Activated T-helper 1 cell treated with anti-CD3 and anti-CD28 coated beads, Interleukin-12 subunit alpha, Interleukin-12 subunit beta, Interleukin-2, Interleukin-4 antibody, amounts not matched to agents 30 ng/mL and 10 ng/mL and 1 ng/mL, durations not matched to agents 14 hours and 24 hours and 36 hours (primary cell): ENCODE measurements at places on chromosomes 4 and X. TPM values are rescaled to one million over a fixed set of nuclear protein-coding genes. Genes with fewer than 3 reads are reported as not detected.

TMSB4X gene
- 6,544 and 6,612 TPM in 2 replicates for total RNA-seq

ADH1B gene
- not detected in 2 replicates for total RNA-seq

GLOD5 gene
- total RNA-seq, result not detected in 2 replicates

DDIT4L gene
- total RNA-seq, result 0.34 and 0.76 TPM in 2 replicates

SH2D1A gene
- 50.4 and 56.3 TPM in 2 replicates for total RNA-seq

NPY2R gene
- not detected in 2 replicates for total RNA-seq

DNA sequence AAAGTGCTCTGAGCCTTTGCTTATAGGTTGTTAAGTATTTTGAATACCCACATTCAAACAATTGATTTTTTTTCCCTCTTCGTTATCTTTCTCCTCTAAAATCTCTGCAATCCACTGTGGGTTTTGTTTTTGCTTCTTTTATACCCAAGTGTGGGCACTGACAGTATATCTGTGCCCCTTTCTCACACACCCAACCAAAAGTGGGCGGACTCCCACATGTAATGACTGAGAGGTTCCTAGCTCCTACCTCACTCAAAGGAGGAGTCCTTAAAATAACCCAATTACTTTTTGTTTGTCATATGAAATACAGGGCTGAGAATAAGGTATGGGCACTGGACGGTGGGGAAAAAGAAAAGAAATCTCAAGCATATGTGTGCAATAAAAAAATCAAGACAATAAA lies 51.7 kb downstream of the PPARGC1A start:
- no peak for DNase-seq

DNA sequence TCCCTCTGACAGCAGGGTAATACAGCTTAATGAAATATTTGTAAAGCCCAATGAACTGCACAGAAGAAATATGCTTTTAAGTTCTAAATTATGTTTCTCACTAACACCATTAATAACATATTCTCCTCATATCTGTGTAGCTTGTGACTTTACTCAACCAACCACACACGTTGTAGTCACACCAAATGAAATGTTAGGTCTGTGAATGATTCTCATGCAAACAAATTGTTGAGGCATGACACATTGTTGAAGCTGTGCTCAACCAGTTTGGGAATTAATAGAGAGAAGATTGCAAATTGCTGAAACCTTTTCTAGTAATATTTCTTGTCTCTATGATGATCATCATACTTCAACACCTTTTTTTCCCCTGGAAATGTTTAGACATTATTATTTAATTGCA lies 645.9 kb downstream of the PCDH7 start:
- DNase-seq, result no peak

- no peak for DNase-seq
Measured at GRCh38 chrX:10206317-10206716, 49.5 kb downstream of the CLCN4 start.

GRCh38 chr4:184455299-184455698 lies 19.1 kb downstream of the IRF2 start:
- DNase-seq, result no peak

DNA sequence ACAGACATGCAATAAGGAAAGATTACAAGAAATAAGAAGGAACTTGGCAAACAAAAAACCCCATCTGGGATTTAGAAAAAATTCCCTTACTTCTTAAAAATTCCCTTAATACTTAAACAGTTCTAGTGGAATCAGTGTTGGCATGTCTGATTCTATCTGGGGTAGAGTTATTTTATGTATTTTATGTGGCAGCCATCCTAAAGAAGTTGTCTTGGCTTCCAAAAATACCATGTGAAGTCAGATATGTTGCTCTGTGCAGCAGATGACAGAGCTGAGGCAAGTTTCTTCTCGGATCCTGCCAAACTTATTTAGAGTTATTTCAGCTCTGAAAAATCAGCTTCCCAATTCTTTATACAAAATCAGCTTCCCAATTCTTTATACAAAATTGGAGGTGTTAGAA lies 14.7 kb downstream of the YY2 start:
- no peak for DNase-seq

DNA sequence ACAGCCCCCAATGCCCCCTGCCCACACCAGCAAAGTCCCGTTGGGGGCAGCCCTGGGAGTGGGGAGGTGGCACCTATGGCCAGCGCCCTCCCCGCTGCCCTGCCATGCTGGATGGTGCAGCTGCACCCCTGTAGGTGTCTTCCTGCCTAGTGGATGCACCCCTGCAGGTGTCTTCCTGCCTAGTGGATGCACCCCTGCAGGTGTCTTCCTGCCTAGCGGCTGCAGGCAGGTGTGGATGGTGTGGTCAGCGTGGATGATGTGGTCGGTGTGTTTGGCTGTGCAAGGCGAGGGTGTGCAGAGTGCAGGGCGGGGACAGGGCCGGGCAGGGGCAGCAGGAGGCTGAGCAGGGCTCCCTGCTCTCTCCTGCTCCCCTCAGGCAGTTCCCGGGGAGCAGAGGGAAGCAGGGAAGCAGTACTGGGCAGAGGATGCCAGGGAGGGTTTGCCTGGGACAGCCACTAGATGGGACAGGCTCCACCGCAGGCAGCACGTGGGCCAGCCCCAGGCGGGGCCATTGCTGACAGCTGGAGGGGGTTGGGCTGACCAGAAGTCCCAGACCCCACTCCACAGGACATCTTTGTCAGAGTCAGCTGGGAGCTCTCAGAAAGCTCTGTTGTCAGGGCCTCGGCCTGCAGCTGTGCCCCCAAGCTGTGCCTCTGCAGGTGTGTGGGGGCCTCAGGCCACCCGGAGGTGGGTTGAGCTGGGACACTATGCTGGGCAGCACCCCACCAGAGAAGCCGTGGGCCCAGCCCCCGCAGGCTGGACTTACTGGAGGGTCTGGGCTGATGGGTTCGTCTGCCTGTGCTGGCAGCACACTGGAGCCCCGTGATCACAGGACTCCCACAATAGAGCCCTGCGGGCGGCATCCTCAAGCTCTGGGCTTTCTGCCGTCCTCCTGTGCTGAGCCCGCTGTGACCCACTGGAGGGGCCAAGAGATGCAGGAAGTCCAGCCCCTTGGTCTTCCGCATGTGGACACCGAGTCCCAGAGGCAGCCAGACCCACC lies 23.7 kb downstream of the DOK7 start:
- DNase-seq, result no peak

DNA sequence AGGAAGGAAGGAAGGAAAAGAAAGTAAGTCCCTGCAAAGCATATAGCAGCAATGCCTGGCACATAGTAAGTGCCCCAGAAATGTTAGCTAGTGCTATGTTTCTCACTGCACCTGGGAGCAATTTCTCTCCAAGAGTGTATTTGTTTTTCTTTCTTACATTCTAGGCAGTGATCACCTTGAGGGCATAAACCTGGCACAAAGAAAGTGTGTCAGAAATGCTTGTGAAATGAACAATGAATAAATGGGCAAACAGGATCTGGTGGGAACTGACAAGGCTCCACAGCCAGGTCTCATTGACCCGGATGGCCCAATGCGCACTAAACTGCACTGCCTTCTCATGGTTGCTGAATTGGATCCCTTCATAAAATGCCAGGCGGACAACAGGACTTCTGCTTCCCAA lies 316.4 kb downstream of the LDB2 start:
- no peak for DNase-seq

GRCh38 chrX:115553171-115553570 lies 7.8 kb upstream of the PLS3 start:
- DNase-seq, result no peak

DNA sequence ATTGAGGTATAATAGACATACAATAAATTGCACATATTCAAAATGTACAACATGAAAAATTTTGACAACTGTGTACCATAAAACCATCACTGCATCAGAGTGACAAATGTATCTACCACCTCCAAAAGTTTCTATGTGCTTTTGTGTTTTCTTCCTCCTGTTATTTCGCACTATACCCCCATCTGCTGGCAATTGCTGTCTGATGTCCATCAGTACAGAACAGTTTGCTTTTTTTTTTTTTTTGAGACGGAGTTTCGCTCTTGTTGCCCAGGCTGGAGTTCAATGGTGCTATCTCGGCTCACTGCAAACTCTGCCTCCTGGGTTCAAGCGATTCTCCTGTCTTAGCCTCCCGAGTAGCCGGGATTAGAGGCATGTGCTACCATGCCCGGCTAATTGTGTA lies 154.3 kb upstream of the GIMD1 start:
- no peak for DNase-seq

DNA sequence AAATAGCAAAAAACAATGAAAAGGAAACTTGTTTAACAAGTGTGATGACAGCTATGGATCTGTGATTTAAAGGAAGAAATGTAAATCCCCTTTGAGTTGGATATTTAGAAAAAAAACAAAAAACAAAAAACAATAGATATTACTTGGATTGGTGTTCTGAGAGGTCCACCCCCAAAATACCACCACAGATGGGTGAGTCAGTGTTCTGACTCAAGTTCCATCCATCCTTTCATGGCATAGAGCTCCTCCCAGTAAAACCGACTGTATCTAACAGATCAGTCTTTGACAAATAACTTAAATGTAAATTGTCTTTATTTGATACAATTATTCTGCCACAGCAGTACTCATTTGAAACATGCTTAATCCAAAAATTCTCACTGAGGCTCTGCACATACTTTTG lies 27.4 kb downstream of the TMPRSS11B start:
- no peak for DNase-seq

GRCh38 chrX:1388651-1389050 lies 3.3 kb downstream of the SLC25A6 start:
- no peak for DNase-seq

- DNase-seq, result no peak
Measured at GRCh38 chr4:15402146-15402545, 25.7 kb upstream of the C1QTNF7 start.

DNA sequence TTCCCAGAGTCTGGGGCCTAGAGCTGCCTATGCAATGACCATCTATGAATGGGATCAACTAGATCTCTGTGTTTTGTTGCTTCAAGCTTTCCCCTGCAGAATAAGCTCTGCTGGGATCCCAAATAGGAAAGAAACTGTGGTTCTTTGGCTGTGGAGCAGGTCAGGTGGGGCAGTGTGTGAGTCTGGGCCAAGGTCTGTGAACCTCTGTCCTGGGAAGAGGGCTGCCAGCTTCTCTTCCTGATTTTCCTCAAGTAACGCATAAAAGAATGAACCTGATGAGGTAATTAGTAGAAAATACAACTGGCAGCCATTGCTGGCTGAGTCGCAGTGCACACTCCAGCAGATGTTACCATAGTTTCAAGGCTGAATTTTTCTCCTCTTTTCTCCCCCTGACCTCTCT lies 4.6 kb upstream of the PIN4 start:
- no peak for DNase-seq

- DNase-seq, result no peak
Measured at GRCh38 chrX:72121383-72121782, 10.3 kb downstream of the RTL5 start.
